ENCODE measurements at places on chromosomes 3 and 15.
A peak's percentile ranks its signal among the peaks of the same experiment; 100 is the strongest.

DNA sequence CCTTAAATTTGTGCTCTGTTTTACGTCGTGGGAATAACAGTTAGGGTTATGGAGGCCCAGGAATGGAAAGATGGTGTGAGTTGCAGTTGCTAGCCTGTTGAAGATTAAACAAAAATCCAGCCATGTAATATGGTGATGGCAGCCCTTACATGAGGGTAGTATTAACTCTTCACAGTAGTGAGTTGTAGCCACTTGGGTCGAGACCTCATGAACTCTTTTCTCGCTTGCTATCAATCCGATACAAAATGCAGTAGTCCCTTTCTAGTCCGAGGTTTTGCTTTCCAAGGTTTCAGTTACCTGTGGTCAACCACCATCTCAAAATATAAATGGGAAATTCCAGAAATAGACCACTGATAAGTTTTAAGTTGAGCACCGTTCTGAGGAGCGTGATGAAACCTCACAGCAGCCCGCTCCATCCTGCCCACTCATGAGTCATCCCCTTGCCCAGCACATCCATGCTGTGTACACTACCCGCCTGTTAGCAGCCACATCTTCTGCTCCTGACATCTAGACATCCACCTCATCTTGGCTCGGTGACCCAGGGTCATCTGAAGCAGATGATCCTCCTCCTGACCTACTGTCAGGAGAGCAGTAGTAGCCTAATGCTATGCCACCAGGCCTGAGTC is 177.9 kb downstream of the CDIN1 start:
- no peak for DNase-seq
- peaks cover 4% of the 10 kb centered on the region for H3K36me3 ChIP-seq
- H3K4me3 ChIP-seq, result no peak overlapping the region
- no peaks in the 10 kb centered on the region for H3K27me3 ChIP-seq

DNA sequence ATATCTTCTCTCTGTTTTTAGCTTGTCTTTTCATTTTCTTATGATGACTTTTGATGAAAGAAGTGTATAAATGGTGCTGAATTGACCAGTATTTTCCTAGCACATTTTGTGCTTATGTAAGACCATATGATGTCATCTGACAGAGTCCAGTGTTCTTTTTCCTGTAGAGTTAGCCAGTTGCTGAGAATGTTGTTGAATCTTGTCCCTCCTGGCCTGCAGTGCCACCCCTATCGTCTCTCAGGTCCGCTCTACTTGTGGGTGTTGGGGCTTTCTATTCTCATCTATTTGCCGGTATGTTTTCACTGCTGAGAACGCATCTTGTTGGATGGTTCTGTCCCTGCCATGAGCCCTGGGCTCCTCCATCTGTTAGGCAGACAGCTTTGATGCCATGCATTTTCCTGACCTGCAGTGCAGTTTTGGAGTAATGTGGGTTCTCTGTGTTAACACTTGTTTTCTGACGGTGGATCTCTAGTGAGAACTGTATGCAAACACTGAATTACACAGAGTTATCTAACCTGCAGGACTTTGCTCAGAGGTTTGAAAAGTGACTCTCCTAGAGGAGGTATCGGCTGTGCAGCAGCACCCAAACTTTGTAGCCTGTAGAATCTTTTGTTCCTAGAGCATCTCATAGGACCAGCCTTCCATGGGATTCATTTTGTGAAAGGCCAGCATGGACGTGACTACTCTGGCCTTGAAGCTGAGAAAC is 44.6 kb downstream of the SLC6A20 start:
- no peaks in the 10 kb centered on the region for H3K27me3 ChIP-seq
- 0 out of 2 replicates have a peak, but pooled peaks cover under 1% of the 10 kb centered on the region for H3K36me3 ChIP-seq
- peaks cover 3% of the 10 kb centered on the region for H3K4me1 ChIP-seq

DNA sequence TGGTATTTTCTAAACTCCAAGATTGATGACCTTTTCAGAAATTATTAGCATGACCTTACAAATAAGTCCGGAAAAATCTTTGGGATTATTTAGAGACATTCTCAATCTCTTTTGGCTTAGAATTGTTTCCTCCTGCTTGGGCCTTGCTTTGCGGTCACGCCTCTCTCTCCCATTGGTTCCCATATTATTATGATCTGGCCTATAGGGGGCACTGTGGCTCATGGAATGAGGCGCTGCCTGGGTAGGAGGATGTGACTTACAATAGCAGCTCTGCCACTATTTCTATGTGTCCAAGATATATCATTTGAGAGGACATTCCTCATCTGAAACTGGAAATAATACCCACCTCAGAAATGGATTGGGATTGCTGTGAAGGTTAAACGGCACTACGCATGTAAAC is 464.9 kb downstream of the MFSD1 start:
- no peaks in the 10 kb centered on the region for H3K36me3 ChIP-seq
- no peaks in the 10 kb centered on the region for H3K27me3 ChIP-seq
- no peak overlapping the region for H3K27ac ChIP-seq
- no peak overlapping the region for H3K4me3 ChIP-seq

DNA sequence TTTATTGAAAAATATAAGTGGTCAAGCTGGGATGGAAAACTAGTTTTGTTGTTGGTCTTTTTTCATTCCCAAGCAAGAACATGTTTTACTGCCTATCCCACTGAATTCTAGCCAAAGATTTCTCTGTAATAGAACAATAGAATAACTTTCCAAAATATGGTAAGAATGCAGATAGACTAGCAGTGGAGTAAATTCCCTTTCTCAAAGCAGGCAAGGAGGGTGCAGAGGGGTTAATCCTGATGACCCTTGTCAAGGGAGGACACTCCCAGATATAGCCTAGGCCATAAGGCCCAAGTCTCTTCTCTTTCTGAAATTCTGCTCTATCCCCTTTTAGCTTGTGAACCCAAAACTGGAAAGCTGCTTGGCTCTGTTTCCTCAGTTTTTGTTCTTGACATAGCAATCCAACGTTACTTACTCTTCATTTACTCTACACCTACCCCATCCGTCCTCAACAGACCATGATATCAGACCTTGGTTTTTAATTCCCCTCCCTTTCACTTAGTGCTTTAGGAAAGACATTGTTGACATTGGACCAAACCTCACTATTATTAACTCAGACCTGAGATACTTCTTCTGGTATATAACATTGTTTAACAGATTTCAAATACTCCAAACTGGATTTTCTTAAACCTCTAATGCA is 453.6 kb upstream of the THBS1 start:
- peaks cover 5% of the 10 kb centered on the region for H3K4me1 ChIP-seq
- H3K4me3 ChIP-seq, result no peak overlapping the region
- DNase-seq, result no peak
- no peaks in the 10 kb centered on the region for H3K36me3 ChIP-seq

- H3K27me3 ChIP-seq, result no peaks in the 10 kb centered on the region
- no peak overlapping the region for H3K4me3 ChIP-seq
- H3K36me3 ChIP-seq, result no peaks in the 10 kb centered on the region
- no peak for DNase-seq
- H3K4me1 ChIP-seq, result no peaks in the 10 kb centered on the region
These were observed 261.2 kb downstream of the PTPRG start for GRCh38 chr3:61822588-61822987.

GRCh38 chr3:167564612-167565011 is 89.1 kb downstream of the WDR49 start:
- H3K27me3 ChIP-seq, result no peaks in the 10 kb centered on the region
- no peak overlapping the region for H3K4me3 ChIP-seq
- H3K36me3 ChIP-seq, result no peaks in the 10 kb centered on the region
- no peak overlapping the region for H3K27ac ChIP-seq
- no peaks in the 10 kb centered on the region for H3K4me1 ChIP-seq
- no peak for DNase-seq

DNA sequence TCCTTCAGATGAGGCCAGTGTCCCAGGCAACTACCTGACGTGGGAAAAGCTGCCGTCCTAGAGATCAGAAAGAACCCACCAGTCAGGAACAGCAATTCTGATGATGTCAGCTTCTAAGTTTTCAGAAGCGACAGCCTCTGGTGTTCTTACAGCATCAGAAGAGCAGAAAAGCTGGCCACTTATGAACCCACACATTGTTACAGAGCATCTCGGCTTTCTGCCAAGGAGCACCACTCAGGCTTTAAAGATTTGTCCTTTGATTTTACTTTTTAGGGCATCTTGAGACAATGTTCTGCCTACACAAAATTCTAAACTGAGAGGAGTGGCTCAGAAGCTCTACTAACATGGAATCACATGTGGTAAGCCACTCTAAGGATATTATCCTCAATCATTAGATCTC is 49.7 kb upstream of the BOC start:
- H3K36me3 ChIP-seq, result no peaks in the 10 kb centered on the region
- H3K27ac ChIP-seq, result no peak overlapping the region
- no peaks in the 10 kb centered on the region for H3K27me3 ChIP-seq
- no peak overlapping the region for H3K4me3 ChIP-seq

DNA sequence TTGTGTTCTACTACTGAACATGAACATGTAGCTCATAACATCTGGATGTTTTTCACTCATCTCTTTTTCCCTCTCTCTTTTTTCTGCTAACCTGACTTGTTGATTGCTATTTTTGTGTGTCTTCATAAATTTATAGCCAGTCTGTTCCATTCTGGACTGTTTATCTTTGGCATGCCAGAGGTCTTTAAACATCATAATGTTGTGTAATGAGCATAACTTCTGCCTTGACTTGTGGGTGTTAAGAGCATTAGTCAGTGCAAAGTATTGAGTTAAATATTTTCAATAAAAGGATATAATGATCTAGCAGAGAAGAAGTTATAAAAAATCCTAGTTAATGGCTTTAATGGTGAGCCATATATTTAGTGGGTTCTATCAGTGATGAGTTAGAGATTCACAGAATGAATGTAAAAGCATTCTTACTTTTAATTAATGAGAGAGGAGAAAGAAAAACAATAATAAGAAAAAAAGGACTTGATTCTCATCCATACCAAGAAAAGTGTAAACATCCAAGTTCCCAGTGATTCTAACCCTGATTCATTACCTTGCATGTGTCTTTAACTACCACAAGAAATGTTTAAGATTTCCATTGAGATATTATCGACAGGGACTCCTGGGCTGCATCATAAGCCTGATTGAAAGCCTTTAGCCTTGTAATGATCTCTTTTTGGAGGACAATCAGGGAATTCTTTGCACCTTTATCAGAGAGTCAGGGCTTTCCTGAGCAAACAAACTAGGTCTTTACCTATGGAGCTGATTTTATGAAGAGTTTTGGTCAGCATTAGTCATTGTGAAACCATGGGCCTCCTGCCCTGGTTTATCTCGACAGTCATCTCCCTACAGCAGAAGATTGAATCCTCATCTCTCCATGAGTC is 22.9 kb downstream of the MITF start:
- DNase-seq, result no peak
- no peak overlapping the region for H3K27ac ChIP-seq
- H3K27me3 ChIP-seq, result no peaks in the 10 kb centered on the region
- H3K4me1 ChIP-seq, result no peaks in the 10 kb centered on the region
- H3K36me3 ChIP-seq, result no peaks in the 10 kb centered on the region
- no peak overlapping the region for H3K4me3 ChIP-seq

- no peaks in the 10 kb centered on the region for H3K27me3 ChIP-seq
- H3K27ac ChIP-seq, result no peak overlapping the region
- H3K4me1 ChIP-seq, result no peaks in the 10 kb centered on the region
- no peak for DNase-seq
- no peaks in the 10 kb centered on the region for H3K36me3 ChIP-seq
These were observed 123.0 kb upstream of the EIF1B start for GRCh38 chr3:40186508-40186907.

DNA sequence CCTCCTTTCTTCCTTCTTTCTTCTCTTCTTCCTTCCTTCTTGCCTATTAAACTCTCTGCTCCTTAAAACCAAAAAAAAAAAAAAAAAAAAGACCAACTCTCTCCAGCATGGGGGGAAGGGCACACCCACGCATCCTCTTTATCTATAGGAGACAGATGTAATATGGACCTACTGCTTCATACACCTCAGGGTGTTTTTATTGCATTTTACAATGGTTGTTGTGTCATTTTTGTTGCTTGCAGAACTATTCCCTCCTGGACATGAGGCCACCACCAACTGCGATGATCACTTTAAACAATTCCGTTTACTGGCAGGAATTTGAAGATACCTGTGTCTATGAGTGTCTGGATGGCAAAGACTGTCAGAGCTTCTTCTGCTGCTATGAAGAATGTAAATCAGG is 561.4 kb downstream of the GABRG3 start:
- DNase-seq, result no peak
- no peak overlapping the region for H3K27ac ChIP-seq
- no peak overlapping the region for H3K4me3 ChIP-seq
- no peaks in the 10 kb centered on the region for H3K36me3 ChIP-seq
- H3K4me1 ChIP-seq, result no peaks in the 10 kb centered on the region
- no peaks in the 10 kb centered on the region for H3K27me3 ChIP-seq

GRCh38 chr3:50519471-50520089 is 16.1 kb upstream of the CACNA2D2 start:
- peaks cover 3% of the 10 kb centered on the region for H3K4me1 ChIP-seq
- no peaks in the 10 kb centered on the region for H3K36me3 ChIP-seq
- H3K27me3 ChIP-seq, result no peaks in the 10 kb centered on the region
- H3K27ac ChIP-seq, result no peak overlapping the region

- H3K27me3 ChIP-seq, result no peaks in the 10 kb centered on the region
- DNase-seq, result no peak
- no peak overlapping the region for H3K27ac ChIP-seq
- no peaks in the 10 kb centered on the region for H3K36me3 ChIP-seq
- H3K4me3 ChIP-seq, result no peak overlapping the region
- H3K4me1 ChIP-seq, result no peaks in the 10 kb centered on the region
These were observed 37.2 kb downstream of the SMAD3 start for GRCh38 chr15:67102599-67102929.

- H3K27me3 ChIP-seq, result no peaks in the 10 kb centered on the region
- H3K4me1 ChIP-seq, result no peaks in the 10 kb centered on the region
These were observed 275.6 kb downstream of the RAP2B start for GRCh38 chr3:153437666-153438065.

- no peak overlapping the region for H3K27ac ChIP-seq
- H3K27me3 ChIP-seq, result no peaks in the 10 kb centered on the region
- DNase-seq, result peak; percentile 51
- H3K36me3 ChIP-seq, result no peaks in the 10 kb centered on the region
- H3K4me1 ChIP-seq, result peaks cover 1% of the 10 kb centered on the region
These were observed 2.0 kb upstream of the RPUSD2 start for GRCh38 chr15:40567111-40567510.

DNA sequence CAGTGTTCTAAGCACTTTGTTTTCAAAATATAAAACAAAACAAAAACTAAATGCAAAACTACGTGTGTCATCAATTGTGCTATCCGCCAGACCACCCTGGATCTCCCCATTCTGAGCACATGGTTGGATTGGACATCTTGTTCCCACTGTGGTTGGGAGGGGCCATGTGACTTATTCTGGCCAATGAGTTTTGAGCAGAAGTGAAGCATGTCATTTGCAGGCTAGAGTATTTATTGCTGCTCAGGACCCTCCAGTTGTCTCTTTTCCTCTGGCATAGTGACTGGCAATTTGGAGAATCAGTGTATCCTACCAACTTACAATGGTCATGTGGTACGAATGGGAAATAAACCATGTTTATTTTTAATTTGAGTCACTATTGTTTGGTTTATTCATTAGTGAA is 70.2 kb upstream of the ST8SIA2 start:
- H3K4me3 ChIP-seq, result no peak overlapping the region
- no peaks in the 10 kb centered on the region for H3K27me3 ChIP-seq
- no peaks in the 10 kb centered on the region for H3K36me3 ChIP-seq
- H3K27ac ChIP-seq, result no peak overlapping the region

All from H1 (cell line).